ENCODE measurements at places on chromosomes 7 and 10. TPM values are rescaled to one million over a fixed set of nuclear protein-coding genes. Genes with fewer than 3 reads are reported as not detected.

The UNCX gene
- not detected for total RNA-seq

DNA sequence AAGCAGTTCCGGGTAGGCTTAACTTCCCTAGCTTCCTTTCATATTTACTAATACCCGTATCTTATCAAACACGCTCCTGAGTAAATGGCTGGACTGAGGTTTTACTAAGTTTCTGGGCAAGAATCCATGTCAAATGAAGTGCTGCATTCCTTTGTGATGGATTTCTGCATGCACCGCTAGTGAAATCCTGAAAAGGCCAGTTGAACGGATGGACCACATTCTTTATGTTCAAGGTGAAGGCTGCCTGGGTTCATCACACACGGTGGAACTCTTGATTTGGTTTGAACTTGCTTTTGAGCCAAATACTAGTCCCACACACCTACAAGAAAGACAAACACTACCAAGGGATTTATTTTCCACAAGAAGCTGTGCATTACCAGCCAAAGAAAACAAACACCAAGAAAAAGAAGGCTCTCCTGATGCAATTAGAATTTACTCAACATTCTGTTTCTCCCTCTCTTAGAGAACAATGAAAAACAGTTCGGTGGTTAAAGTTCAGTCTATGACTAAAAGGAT, 255.0 kb upstream of the SEMA3C start:
- peak; percentile 98 for DNase-seq

The ALDH18A1 gene
- total RNA-seq: 211 TPM

- DNase-seq: no peak
These were observed 87.4 kb downstream of the CHST15 start for GRCh38 chr10:124005991-124006392.

GRCh38 chr10:86091216-86091615, 275.4 kb downstream of the GRID1 start:
- DNase-seq: no peak

DNA sequence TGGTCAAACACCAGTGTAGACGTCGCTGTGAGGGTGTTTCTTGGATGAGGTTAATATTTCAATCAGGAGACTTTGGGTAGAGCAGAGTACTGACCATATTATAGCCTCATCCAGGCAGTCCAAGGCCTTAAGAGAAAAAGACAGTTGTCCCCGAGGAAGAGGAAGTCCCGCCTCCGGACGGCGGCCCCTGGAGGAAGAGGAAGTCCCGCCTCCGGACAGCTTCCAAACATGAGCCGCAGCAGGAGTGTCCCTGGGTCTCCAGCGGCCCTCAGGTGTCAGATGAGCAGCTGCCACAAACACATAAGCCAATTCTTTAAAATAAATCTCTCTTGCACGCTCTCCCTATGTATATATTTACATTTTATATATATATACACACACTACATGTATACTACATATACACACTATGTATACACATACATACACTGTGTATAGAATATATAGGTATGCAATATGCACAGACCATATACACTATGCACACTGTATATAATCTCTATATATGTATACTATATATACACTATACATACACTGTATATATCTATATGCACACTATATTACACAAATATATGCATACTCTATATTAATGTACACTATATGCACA, 37.5 kb downstream of the PWWP2B start:
- no peak for DNase-seq

- peak; percentile 79 for DNase-seq
These were observed 89.3 kb upstream of the DIP2C start for GRCh38 chr10:778626-779330.

The CPN1 gene
- total RNA-seq: not detected

DNA sequence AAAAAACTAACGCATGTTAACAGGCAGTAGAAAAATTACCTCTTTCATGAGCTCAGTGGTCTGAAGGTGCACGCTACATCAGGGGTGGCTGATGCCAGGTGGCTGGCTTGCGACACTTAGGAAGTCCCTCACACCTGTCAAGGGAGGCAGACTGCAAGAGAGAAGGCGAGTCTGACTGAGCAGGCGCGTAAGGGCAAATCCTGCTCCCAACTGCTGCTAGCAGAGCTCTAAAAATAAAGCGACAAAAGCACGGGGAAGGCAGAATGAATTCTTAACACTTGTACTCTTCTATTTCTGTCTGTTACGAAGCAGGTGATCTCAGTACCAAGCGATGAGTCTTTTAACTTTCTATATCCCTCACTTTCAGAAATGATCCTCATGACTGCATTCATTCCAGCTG, 33.1 kb downstream of the CACNA2D1 start:
- peak; percentile 9 for DNase-seq

The SHH gene
- total RNA-seq: 10.4 TPM

- no peak for DNase-seq
These were observed 23.6 kb downstream of the PANK1 start for GRCh38 chr10:89621438-89621837.

DNA sequence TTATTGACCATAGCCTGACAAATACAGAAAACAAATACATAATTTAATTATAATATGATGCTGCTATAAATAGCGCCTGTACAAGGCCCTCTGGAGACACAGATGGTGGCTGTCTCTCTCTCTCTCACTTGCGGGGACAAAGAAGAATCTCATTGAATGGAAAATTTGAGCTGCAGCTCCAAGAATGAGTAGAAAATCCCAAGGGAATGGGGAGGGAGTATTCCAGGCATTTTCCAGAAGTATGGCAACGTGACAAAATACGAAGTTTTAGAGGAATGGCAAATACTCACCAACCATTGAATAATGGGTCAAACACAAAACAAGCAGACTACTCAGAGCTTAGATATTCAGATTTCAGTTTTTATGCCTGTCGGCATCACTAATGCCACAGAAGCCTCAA, 179.9 kb downstream of the NRP1 start:
- no peak for DNase-seq

The DGKI gene
- total RNA-seq: 8.0 TPM

The SEMA3C gene
- total RNA-seq: 349 TPM

- DNase-seq: no peak
These were observed 275.4 kb downstream of the ZEB1 start for GRCh38 chr10:31594347-31594873.

The GAD2 gene
- not detected for total RNA-seq

GRCh38 chr7:38920731-38921130, 11.7 kb upstream of the VPS41 start:
- DNase-seq: no peak

DNA sequence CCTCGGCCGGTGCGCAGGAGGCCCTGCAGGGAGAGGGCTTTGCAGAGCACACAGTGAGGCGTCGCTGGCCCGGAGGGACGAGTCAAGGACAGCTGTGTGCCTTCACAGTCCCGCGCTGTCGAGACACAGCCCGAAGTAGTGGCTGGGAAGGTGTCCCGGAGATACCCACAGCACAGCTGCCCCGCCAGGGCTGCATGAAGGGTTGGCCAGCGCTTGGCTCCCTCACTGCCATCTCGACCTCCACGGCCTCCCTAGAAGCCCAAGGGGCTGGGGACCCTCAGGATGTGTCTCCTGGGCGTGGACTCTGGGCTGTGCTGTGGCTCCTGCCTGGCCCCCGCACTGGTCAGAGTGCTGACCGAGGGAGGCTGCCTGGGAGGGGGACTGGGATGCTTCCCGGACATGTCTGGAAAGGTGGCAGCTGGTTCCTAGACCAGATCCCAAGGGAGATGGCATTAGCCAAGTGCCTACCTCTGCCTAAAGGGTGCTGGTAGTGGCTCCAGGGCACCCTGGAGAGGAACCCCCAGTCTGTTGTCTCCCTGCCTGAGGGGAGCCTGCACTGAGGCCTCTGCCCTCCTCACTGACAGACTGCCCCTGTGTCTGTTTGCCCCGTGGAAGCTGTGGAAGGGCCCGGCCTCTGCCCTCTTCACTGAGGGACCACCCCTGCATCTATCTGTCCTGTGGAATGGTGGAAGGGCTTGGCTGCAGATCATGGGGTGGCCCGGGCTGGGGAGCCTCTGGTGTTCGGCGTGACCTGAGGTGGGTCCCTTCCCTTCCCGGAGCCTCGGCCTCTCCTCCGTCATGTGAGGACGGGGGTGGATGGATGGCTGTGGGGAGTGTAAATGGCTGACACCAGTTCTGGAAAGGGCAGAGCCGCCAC, 5.8 kb downstream of the ELFN1 start:
- DNase-seq: no peak

DNA sequence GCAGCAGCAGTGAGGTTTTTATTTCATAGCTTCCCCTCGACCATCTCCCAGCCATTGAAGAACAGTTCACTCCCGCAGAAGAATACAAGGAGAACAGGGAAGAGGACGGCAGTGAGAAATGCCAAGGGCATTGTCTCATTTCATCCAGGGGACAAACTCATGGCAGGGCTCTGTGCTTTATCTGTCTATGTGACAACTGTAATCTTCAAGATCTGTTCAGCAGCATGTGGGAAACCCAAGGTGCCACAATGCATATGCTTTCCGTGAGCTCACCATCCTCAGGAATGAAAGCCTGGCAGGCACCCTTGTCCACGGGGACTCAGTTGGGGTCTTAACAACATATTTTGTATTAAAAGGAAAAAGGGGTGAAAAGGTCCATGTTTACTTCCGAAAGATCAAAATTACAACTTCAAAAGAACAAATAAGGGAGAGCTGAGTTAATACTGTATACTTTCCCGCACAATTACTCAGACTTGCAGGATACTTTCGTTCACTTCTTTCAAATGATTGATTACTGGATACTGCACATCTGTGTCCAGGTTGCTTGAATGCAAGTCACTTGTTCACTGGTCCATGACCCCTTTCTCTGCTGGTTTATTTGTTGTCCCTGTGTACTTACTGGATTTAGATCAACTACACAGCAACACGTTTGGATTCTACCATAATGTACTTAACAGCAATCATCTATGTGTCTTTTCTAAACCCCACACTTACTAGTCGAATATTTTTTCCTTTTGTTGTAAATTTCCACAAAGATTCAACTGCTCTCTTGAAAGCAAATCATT, 90.1 kb upstream of the ATP6V0A4 start:
- DNase-seq: no peak

The SGPL1 gene
- 90.7 TPM for total RNA-seq

- peak; percentile 99 for DNase-seq
These were observed 4.8 kb downstream of the ANK3 start for GRCh38 chr10:60384708-60385398.

DNA sequence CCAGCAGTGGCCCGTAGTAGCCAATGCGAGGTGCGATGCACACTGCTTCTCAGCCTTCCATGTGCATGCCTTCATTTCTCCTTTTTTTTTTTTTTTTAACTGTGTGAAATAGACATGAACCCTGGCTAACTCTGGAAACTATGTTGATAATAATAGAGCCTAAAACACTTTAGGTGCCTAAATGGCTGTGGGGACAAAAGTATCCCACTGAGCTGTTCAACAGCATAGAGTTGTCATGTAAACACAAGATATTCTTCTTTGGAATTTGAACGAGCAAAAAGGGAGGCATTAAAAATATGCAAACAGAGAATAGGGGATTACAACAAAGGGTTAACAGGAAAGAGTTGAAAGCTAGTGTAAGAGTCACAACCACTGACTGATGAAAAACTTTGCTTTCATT, 162.1 kb upstream of the NOBOX start:
- no peak for DNase-seq

- DNase-seq: no peak
These were observed 15.0 kb downstream of the MTERF1 start for GRCh38 chr7:91865511-91865910.

DNA sequence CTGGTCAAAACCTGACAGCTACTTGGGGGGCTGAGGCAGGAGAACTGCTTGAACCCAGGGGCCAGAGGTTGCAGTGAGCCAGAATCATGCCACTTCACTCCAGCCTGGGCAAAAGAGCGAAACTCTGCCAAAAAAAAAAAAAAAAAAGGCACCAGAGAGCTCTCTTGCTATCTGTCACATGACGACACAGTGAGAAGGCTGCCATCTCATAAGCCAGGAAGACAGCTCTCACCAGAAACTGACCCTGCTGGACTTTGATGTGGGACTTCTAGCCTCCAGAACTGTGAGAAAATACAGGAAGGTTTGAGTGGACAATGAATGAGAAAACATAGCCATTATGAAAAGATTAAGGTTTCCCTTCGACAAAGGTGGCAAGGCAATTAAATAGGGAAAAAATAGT, 51.1 kb upstream of the KCNIP2 start:
- DNase-seq: peak; percentile 13

- peak; percentile 12 for DNase-seq
These were observed 186.9 kb downstream of the SND1 start for GRCh38 chr7:127838816-127839415.

- DNase-seq: no peak
These were observed 30.4 kb downstream of the MKRN1 start for GRCh38 chr7:140448781-140449480.

The C7orf57 gene
- not detected for total RNA-seq

DNA sequence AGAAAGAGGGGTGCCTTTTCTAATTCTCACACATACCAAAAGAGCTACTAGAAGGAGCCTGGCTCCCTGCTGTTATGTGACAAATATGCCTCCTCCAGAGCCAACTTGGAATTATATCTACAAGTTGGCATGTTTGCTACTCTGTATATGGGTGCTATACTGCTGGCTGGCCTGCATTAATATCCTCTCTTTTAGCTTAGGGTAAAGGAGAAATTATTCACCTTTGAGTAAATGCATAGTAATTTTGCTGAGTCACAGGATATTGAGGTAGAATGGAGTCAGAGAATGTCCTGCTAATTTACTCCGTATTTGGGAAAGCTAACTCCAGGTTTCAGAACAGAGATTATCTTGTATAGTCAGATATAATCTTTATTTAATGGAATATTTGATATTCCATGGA, 24.2 kb upstream of the LIPN start:
- DNase-seq: peak; percentile 19

- no peak for DNase-seq
These were observed 16.1 kb upstream of the PRXL2A start for GRCh38 chr10:80392250-80392649.

- no peak for DNase-seq
These were observed 97.8 kb downstream of the ABCC2 start for GRCh38 chr10:99880080-99880835.

DNA sequence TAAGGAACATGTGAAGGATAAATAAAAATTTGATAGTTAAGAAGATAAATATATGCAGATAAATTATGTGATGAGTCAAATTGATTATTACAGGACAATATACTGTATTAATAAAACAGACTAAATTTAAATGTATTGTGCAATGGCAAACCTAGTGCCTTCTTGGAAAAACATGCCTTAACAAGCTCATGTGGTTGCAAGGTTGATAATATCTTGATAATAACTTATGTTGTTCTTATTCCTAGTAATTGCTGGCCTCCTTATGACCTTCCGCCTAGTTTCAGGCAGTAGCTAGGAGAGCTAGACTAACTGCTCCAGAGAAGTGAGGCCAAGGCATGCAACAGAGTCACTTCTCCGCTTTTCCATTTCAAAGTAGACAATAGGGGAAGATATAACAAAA, 7.6 kb upstream of the RAB11FIP2 start:
- DNase-seq: no peak

GRCh38 chr10:23095404-23095965, at the start of gene MSRB2:
Gene MSRB2 (plus strand): TSS chr10:23095579. CDS start chr10:23095609, 30 bp downstream.
- peak; percentile 77 for DNase-seq

- no peak for DNase-seq
These were observed 37.2 kb downstream of the LRMDA start for GRCh38 chr10:75468612-75469005.

DNA sequence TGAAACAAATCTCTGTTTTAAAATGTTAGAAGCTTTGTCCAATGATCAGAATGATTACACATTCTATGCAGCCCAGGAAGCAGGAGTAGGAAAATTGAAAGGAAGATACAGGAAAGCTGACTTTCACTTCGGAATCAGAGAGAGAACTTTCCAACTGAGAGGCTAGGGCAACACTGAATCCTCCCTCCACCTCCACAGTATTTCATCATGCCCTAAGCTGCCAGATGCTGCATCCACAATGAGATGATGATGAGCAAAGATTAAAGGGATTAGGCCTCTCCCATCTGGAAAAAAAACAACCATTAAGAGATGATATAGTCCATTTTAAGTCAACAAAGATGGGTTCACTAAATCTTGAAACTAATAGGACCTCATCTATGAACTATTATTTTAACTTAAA, 215.6 kb downstream of the GPR37 start:
- no peak for DNase-seq

The C7orf33 gene
- not detected for total RNA-seq

Data from renal cortical epithelial cell (primary cell).